Kidney tubule cell (primary cell): ENCODE measurements at places on chromosomes 4 and X.

DNA sequence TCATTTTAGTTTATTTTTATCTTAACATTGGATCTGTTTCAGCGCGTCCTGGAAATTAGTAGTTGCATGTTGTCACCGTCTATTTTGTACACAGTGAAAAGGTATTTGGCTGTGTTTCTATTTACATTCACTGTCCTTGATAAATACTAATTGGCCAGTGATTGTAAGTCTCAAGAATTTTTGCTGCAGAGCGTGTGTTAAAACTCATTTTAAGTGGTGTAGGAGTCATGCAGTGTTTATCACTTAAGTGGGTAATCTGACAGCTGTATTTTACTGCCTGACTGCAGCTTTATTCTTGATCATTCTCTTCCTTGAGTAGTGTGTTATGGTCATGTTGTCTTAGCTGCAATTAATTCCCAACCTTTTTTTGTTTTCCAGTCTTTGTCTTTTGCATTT lies 9.8 kb downstream of the GUCY1A1 start:
- no peak for DNase-seq

- DNase-seq = no peak
Observed at GRCh38 chr4:176507845-176508533, 188.2 kb downstream of the SPCS3 start.

DNA sequence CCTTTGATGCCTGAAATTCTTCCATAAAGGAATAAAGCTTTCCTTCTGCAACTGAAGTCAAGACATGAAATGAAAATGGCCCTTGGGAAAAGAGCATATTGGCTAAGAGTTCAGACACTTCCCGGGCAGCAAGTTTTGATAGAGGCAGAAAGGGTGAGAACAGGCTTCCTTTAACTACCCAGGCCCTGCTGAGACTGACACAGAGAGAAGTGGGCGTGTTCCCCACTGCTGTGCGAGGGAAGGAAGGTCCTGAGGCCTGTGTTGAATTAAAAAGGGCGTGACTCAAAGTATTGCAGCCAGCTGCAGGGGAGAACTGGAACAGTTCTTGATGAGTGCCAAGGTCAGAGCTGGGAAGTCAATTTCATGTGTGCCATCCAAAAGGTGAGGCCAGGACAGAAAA lies 33.9 kb upstream of the ADGRG2 start:
- no peak for DNase-seq

- DNase-seq = no peak
Observed at GRCh38 chrX:23276475-23276874, 58.2 kb upstream of the PTCHD1 start.

DNA sequence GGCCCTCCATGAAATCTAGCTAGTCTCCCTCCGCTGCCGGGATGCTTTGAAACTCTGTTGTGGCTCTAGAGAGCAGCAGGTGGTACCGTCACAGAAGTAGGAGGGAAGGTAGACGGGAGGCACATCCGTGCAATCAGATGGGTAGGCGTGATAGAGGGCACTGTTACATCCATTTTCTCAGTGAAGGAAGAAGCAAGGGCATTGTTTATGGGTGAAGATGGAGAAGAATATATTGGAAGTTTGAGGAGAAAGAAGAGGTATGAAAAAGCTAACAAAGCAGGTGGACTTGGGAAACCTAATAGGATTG lies 1.3 kb downstream of the ANAPC4 start:
- DNase-seq = no peak

GRCh38 chr4:33425936-33426335 lies 2705.8 kb downstream of the PCDH7 start:
- no peak for DNase-seq

GRCh38 chrX:69024931-69025330 lies 140.3 kb downstream of the PJA1 start:
- DNase-seq = peak; percentile 72
